ENCODE measurements at places on chromosomes 6 and 20. TPM values are rescaled to one million over a fixed set of nuclear protein-coding genes. Genes with fewer than 3 reads are reported as not detected.

The TRIM38 gene
- total RNA-seq, result 9.6 TPM

The POU5F1 gene
- 1.9 TPM for total RNA-seq

The NRSN1 gene
- not detected for total RNA-seq

The SRMS gene
- 3.2 TPM for total RNA-seq

The GSTA2 gene
- total RNA-seq, result not detected

The SLC12A5 gene
- 1.9 TPM for total RNA-seq

The LIN28B gene
- total RNA-seq, result 0.25 TPM

The SLC22A16 gene
- not detected for total RNA-seq

- DNase-seq, result no peak
These were observed 56.1 kb upstream of the CCN6 start for GRCh38 chr6:111997853-111998208.

DNA sequence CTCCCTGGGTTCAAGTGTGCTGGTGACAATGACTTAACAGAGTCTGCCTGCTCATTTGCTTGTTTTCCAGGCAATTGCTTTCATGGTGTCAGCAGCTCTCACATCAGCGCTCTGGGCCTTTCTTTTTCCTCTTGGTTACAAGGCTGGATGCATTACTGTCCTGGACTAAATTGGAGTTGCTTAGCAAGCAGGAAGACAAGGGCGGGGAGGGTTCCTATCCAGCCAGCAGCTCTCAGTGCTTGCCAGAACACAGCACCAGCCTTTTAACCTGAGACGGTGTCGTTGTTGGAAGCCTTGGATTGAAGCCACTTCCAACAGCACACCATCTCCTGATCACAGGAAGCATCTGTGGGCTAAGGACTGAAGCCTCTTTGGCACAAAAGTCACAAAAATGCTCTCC, 606.9 kb downstream of the CDH26 start:
- DNase-seq, result no peak

DNA sequence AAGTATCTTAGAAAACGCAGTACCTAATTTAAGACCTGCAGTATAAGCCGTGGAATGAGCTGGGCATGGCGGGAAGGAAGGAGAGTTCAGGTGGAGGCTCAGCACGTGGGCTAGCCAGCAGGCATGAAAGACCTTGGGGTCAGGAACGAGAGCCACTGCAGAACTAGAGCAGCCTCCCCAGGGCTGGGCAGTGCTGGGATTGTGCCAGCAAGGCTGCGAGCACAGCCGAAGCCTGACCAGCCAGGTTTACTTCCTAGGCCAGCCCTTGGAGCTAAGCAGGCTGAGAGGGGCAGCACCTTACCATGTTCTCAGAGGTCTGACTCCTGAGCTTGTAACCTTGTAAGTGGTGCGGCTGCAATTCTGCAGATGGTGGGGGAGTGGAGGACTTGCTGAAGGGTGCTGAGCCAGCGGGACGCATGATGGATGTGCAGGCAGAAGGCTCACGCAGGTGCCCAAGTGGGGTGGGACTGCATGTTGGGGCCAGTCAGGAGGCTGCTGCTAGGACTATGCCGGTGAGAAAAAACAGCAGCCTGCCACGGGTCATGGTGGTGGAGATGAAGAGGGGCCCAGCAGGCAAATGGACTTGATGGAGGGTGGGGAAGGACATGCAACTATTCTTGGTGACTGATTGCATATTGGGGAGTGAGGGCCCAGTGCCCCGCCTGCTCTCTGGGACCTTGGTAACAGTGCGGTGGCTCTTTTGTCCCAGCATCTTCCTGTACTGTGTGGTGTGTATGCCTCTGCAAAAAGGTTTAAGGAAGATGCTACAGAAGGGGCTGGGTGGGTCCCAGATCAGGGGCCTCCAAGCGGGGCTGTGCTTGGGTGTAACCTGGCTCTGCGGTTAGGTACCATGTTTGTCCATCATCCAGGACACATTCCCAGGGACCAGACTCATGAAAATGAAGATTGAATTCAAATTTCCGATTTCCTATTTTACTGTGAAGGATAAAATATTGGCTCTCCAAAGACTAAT, 37.6 kb upstream of the IRF4 start:
- no peak for DNase-seq

DNA sequence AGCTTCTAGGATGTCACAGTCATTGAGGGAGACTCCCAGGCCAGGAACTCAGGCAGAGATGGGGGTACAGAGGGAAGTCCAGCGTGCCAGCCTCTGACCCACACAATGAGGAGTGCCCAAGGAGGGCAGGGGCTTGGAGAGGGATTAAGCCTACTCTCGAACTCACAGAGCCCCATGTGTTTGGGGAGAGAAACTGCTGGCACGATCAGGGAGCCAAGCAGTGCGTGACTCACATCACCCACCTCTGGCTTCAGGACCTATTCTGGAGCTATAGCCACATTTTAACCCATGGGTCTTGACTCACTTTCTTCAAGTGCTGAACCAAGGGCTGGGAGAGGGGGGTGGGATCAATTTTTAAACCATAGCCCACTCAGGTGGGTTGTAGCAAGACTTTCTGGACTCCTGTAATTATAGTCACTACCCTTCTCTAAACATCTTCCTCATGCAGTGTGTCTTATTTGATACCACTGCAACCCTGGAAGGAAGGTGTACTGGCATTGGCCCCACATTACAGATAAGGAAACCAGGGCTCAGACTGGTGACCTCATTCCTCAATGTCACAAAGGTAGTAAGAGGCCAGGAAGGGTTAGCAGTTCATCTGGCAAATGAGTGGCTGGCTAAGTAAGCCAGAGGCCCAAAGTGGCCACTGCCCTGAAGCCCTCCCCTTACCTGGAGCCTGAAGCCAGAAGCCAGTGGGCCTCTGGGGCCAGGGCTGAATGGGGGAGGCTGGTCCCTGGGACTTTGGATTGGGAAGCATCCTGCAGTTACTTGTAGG, 12.0 kb downstream of the FOXP4 start:
- DNase-seq, result no peak

DNA sequence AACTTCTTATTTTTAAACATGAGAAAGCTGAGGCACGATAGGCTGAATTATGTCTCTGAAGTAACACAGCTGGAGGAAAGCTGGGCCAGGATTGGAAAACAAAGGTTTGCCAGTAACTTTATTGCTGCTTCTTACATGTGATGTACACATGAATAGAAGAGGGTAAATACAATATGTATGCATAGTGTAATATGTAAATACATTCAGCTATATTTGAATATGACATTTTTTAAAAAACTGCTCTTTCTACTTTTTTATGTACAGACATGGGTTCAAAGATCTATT, 90.2 kb downstream of the ADTRP start:
- no peak for DNase-seq

DNA sequence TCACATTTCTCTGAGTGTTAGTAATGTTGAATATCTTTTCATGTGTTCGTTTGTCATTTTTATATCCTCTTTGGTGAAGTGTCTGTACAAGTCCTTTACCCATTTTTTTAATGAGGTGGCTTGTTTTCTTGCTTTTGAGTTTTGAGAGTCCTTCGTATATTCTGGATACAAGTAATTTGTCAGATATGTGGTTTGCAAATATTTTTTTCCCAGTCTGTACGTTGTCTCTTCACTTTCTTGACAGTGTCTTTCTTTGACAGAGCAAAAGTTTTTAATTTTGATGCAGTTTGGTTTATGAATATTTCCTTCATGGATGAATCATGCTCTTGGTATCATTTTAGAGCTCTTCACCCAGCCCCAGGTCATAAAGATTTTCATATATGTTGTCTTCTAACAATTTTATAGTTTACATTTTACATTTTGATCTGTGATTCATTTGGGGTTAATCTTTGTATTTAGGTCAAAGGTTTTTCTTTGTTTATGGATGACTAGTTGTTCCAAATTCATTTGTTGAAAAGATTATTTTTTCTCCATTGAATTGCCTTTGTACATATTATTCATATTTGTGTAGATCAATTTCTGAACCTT, 152.5 kb downstream of the MRPL14 start:
- DNase-seq, result no peak

GRCh38 chr6:87767478-87767877, 65.4 kb upstream of the AKIRIN2 start:
- DNase-seq, result no peak

- DNase-seq, result no peak
These were observed 63.3 kb downstream of the SMLR1 start for GRCh38 chr6:130890521-130890971.

GRCh38 chr6:40631744-40632143, 44.6 kb upstream of the LRFN2 start:
- no peak for DNase-seq

DNA sequence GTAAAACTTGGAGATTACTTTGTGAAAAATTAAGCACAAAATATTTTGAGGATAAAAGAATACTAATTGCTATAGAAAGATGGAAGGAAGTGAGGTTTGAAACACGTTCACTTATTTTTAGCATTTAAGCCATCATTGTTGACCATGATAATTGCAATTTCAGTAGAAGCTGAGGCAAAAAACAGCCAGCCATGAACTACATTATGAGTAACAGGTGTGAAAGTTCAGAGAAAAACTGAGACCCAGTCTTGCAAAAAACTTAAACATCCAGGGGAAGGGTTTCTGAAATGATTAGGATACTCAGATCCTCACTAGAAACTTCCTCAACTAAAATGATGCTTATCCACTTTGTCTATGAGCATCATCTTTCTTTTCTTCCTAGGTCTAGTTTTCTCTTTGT, 619.4 kb downstream of the PHF3 start:
- no peak for DNase-seq

GRCh38 chr6:164022632-164023031, 608.1 kb downstream of the QKI start:
- DNase-seq, result no peak

- no peak for DNase-seq
These were observed 610.1 kb upstream of the ARID1B start for GRCh38 chr6:156167016-156167624.

GRCh38 chr6:132005178-132005577, 54.0 kb upstream of the CCN2 start:
- DNase-seq, result no peak

- no peak for DNase-seq
These were observed 58.2 kb upstream of the NAA20 start for GRCh38 chr20:19958928-19959327.

DNA sequence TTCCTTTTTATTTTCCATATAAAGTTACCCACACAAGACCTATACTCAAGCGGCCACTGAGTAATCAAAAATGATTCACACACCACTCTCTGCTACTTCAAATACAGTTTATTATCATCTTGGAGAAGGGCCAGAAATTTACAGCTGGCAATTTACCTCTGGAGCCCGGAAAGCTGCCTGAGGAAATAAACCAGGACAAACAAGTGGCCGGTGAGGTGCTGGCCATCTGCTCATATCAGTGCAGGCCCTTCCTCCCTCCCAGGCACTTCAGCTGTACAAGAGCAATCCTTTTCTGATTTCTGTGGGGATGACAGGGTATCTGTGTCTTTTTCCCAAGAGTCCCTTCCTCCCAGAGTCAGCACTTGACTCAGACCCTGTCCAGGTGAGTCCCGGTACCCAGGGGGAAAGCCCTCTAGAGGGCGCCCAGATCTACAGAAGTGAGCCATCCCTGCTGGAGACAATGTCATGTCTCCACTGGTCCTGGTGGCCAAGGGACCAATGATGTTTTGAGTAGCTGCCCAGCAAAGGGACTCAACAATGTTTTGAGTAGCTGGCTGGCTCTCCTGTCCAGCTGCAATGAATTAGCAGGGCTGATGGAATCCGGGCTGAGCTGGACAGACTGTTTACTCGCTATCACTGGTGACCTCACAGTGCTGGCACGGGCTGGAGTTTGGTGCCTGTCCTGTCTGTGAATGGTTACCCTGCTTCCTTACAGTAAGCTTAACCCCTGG, 23.6 kb downstream of the LRP11 start:
- DNase-seq, result peak; percentile 68

DNA sequence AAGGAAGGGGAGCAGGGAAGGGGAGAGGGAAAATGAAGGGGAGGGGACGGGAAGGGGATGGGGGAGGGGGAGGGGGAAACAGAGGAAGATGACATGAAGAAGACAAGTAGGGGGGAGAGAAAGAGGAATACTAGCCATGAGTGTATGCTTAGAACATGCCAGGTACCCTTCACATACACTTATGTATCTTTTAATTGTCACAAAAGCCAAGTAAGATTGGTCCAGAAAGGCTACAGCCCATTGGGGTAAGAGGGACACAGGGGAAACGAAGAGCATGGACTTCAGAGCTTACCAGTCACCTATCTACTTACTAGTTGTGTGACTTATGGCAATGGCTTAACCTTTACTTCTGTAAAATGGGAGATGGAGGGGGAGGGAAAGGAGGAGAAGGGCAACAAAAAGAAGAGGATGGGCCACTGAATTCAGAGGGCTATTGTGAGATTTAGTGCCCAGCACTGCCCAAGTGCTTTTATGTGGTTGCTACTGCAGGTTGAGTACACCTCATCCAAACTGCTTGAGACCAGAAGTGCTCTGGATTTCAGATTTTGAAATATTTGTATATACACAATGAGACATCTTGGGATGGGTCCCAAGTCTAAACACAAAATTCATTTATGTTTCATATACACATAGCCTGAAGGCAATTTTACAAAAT, 90.3 kb downstream of the ARHGAP18 start:
- no peak for DNase-seq

- no peak for DNase-seq
These were observed 153.6 kb downstream of the BMP2 start for GRCh38 chr20:6920991-6921613.

- DNase-seq, result no peak
These were observed 296.1 kb upstream of the FOXQ1 start for GRCh38 chr6:1015825-1016224.

DNA sequence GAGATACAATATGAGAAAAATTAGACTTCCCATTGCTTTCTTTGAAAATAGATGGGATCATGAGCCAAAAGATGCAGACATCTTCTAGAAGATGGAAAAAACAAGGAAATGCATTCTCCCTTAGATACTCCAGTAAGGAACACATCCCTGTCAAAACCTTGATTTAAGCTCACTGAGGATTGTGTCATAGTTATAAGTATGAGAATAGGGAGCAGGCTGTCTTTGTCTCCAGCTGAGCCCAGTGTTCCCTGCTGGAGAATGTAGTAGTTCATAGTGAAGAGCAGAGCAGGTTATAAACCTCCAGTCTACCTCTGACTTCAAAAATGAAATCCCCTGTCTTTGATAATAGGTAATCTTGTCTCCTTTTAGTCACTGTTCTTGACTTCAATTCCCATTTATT, 589.9 kb downstream of the PHF3 start:
- DNase-seq, result no peak

- no peak for DNase-seq
These were observed 782 bp downstream of the MAP3K5 start for GRCh38 chr6:136791296-136792094.

DNA sequence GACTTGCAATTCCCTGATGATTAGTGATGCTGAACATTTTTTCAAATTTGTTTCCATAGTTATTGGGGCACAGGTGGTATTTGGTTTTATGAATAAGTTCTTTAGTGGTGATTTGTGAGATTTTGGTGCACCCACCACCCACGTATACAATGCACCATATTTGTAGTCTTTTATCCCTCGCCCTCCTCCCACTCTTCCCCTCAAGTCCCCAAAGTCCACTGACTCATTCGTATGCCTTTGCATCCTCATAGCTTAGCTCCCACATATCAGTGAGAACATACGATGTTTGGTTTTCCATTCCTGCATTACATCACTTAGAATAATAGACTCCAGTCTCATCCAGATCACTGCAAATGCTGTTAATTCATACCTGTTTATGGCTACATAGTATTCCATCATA, 167.3 kb downstream of the MYLK4 start:
- no peak for DNase-seq

Measured in HCT116 (cell line).